NCI-H146 (cell line): ENCODE measurements at places on chromosomes 2 and 18.

DNA sequence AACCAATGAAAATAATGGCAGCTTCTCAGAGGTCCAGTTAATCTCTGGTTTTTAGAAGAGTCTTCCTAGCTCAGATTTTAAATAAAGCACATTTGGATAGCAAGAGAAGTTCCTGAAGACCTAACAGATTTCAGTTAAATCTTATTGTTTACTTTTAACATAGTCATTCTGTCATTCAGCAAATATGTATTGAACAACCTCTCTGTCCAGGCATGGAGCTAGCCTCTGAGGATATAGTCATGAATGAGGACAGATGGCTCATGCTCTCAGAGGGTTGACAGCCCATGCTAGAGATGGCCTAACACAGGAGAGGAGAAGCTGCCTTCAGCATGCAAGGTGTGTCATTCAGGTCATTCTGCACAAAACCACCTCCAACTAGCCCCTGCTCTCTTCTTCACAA lies 6.2 kb downstream of the CCBE1 start:
- no peak for DNase-seq

DNA sequence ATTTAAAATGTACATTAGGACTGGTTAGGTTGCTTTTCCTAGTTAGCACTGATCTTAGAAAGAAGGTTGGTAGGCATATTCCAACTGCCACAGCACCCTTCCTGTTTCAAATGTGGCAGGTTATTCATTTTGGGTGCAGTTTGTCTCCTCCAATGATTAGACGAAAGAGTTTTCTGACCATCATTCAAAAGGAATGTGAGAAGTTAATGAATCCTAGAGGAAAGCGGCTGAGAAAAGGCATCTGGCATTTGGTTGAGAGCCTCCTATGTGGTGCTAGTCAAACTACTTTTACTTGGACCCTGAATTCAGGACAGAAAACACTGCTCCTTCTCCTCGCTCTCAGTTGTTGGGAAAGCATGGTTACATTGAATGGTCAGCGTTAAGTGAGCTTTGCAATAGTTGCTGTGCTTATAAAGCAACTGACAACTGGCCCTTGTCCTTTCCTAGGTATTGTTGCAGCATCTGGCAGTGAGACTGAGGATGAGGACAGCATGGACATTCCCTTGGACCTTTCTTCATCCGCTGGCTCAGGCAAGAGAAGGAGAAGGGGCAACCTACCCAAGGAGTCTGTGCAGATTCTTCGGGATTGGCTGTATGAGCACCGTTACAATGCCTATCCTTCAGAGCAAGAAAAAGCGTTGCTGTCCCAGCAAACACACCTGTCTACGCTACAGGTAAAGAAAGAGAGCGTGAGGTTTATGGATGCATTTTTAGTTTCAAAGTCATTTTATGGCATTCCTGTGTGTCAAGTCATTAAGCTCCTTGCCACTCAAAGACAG lies 6.1 kb downstream of the TGIF1 start:
- no peak for DNase-seq

DNA sequence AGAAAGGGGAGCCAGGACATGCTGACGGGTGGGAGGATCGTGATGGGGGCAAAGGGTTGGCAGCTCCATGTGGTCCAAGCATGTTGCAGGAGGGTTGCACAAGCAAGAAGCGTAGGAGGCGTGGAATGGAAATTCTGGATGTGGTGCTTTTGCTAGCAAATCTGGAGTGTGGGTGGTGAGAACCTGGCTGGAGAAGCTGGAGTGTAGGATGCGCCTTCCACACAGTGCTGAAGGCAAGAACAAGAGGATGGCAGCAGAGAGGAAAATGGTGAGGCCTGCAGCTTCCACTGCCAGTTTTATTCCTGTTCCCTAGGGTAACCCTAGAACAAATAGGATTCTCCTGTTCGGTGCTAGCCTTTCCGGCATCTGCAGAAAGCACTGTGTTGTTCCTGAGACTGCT lies 22.4 kb downstream of the CREG2 start:
- no peak for DNase-seq

DNA sequence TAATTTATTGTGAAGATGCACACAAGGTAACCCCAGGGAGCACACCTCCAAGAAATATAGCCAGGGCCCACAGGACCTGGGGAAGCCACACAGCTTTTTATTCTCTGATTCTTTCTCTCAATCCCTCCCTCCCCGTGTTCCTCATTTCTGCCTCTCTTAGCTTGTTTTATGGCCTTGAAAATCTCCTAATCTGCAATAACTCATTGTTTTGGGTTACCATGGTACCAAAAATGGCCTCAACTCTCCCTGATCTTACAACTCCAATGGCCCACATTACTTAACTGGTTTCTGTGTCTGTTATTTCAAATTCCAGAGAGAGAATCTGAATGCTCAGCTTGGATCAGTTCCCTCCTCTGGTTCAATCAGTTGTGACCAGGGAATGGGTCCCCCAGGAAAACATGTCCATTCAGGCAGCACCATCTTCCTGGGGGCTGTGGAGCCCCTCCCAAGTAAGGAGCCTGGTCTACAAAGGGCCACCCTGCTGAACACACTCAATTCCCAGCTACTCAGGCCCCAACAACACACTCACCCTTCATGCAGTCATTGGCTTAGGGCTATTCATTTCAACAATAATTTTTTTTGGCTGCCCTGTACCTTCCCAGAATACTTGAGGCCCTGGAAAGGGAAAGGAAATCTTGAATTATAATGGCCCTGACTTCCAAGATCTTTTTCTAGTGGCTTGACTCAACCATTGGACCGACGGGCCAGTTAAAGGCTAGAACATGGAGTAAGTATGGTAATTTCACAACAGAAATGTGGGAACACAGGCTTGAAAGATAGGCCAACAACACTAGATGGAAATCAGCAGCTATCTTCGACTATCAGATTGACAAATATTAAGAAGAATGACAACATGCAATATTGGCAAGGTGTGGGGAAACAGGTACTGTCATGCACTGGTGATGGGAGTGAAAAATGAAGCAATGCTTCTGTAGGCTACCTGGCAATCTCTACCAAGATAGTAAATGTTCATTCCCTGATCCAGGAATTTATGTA lies 41.6 kb upstream of the ST3GAL5 start:
- DNase-seq: no peak

DNA sequence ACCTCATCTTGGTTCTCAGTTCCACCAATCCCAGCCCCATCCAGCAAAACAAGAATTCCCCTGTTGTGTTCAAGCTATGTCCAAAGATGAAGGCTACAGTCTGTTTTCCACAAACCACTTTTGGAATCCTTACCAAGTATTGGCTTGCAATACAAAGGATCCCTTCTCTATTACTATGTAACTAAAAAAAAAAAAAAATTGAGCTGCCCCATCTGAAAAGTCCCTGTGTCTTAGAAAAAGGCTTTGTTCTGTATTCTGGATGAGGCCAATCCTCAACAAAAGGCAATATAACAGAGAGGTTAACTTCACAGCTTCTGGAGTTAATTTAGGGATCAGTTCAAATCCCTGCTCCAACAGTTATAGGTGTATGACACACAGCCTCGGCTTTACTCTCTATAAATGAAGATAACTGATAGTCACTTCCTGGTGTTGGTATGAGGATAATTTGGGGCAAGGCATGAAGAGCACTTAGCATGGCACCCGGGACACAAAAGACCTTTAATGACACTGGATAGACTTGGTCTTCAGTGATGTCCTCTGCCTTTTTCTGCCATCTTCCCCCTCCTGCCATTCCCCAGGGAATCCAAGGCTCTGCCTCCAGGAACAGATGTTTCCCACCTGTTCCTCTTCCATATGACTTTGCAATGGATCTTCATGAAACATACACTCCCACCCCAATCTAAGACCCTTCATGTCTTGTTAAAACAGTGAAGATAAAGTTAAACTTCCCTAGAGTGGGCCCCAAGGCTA lies 61.2 kb upstream of the ATL2 start:
- DNase-seq: no peak

DNA sequence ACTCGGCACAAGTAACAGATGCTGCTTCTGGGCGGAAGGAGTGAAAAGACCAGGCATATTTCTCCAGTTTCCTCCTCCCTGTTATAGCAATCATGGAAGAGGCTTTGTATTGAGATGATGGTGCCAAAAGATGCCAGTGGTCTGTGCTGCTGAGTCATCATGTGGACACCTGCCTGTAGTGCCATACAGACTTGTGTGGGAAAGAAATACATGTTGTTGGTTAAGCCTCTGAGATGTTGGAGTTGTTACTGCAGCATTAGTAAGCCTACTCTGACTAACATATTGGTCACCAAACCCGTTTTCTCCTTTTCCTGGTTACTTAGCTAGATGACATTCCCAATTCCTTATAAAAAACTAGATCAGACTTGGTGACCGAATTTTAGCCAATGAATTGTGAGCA lies 356.9 kb downstream of the ZNF521 start:
- DNase-seq: no peak

- DNase-seq: no peak
Observed at GRCh38 chr2:148049284-148049683, 28.4 kb downstream of the MBD5 start.

DNA sequence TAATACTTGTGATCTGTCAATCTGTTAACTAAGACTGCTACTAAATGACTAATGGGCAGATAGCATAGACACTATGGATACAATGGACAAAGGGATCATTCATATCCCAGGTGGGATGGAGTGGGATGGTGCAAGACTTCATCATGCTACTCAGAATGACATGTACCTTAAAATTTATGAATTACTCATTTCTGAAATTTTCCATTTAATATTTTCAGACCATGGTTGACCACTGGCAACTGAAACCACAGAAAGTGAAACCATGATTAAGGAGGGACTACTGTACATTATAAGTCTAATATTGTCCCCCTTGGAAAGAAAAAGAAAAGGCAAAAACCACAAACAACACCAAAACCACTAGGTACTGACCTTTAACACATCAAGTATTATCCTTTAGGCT lies 247.0 kb upstream of the SYT4 start:
- DNase-seq: no peak

- no peak for DNase-seq
Observed at GRCh38 chr2:63853527-63854310, 12.0 kb downstream of the UGP2 start.

- DNase-seq: no peak
Observed at GRCh38 chr18:74311000-74311399, 4.6 kb upstream of the C18orf63 start.
